Activated CD4-positive, alpha-beta T cell treated with anti-CD3 and anti-CD28 coated beads for 1 hour (primary cell): ENCODE measurements at places on chromosomes 12 and 14.

- no peak for DNase-seq
These were observed 166.7 kb downstream of the RAD51B start for GRCh38 chr14:67986131-67986841.

DNA sequence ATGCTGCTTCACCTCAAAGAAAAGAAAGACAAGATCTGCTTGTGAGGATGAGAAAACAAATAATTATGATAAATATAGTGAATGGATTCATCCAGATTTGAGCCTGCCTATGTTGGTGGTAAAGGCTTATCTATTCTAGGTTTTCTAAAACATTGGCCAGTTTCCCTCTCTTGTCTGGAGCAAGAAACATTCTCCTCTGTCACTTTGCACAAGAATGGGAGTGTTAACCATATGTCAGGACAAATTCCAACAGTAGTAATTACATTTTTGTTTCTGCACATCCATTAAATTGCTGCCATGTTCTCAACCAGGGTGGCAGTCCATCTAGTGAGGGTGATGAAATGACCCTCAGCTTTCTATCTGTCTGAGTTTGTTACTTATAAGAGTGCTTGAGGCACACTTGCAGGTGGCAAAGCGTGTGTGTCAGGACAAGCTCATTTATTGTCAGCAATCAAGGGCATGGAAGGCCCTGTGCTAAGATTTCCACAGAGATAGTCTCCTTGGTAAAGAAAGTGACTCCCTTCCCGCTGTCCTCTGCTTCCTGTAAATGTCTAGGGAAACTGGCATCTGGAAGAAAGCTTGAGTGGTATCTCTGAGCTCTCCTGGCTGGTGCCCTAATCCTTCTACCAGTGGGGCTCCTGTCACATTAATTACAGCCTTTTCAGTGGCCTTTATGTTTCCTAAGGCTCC, 502.1 kb upstream of the FLRT2 start:
- DNase-seq = no peak

DNA sequence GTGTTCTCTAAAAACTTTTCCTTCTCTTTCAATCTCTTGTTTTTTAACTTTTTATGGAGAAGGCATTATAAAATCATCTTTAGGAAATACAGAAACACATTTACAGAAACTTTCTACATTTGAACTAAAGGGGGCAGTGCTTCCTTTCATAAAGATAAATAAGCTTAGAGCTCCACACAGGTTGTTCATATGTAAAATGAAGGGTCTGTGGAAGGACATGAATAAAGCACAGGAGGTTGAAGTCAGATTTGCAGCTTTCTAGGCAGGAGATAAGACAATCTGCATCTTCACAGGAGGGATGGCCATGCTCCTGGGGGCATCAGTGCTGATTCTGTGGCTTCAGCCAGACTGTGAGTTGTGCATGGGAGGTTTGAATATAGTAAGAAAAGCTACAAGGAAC, 426.0 kb downstream of the DAD1 start:
- no peak for DNase-seq

DNA sequence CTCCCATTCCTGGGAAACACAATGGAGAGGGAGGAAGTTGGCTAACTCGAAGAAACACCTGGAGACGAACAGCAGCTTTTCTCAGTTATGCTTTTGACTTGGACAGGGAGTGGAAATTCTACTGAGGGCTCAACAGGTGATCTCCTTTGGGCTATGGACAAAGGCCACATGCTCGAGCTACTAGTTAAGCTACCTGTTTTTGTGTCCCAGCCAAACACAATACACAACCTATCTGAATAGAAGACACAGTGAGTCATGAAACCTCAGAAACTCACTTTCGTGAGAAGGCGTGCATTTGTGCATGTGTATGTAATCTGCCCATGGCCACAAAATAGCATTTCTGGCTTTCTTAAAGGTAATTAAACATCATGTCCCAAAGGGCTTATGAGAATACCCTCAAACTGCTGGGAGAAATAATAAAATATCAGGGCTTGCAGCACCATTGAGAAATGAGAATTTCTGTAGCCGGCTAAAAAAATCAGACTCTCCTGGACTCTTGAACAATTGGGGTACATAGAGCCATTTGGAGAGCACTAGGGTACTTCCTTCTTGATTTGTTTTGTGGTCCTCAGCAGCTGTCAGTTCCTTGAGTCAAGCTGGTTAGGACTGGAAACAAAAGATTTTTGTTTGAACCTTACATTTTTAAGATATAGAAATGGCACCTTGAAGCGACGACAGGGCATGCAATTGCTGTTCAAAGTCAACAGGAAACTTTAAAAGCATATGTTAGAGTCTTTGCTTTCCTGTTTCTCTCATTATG, 85.5 kb upstream of the PTHLH start:
- no peak for DNase-seq

DNA sequence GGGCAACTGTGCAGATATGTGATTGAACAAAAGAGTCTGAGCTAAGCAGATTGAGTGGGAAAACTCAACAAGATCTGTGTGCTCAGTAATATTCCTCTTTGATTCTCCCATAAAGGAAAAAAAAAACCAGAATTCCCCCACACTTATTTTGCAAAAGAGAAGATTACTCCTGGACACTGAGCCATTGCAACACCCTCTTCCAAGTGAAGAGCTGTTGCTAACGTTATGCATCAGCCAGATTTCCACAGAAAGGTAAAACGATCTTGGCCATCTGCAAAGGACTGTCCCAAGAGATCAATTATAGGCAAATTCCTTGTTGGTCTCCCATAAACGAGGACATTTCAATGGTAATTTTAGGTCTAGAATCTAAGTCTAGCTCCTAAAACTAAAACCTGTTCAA, 587.7 kb downstream of the C12orf50 start:
- no peak for DNase-seq

DNA sequence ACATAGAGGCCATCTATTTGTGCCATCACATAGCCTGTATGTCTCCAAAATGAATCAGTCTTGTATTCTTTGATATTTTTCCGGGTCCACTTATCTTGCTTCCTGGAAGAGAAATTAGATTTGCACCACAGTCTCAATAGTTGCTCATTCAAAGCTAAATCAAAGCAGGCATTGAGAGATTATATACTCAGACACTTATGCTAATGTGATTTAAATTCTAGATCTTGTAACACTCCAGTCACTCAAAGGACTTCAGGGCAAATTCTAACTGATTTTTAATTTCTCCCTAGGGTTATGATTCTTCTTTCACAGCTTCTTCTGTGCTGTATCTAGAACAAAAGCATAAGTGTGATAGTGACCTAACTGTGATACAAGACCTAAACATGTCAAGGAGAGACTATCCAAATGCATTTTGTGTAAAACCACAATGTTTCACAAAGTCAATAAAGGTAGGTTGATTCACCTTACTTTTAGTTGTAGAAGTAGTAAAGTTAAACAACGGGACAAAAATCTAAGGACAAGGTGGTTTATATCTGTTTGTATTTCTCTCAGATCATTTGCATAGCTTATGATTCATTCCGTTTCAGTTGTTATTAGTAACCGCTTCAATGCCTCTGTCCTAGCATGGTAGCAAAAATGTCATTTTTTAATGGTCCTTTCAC, 26.8 kb downstream of the PLBD1 start:
- no peak for DNase-seq

DNA sequence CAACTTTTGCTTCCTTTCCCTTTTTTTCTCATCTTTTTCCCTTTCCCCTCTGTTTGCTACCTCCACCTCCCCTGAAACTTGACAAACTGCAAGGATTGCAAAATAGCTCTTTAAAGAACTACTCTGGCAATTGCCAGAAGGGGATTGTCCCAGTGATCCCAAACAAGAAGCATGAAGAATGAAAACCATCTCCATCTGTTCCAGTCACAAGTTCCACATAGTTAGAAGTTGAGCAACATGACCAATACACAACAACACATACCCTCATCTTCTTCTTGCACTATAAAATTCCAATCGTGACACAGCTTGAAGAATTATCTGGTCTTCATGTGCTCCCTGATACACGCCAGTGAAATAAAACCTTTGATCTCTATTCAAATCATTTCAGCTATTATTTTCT, 93.7 kb upstream of the USP15 start:
- DNase-seq = no peak

- no peak for DNase-seq
These were observed 132.7 kb upstream of the DYRK2 start for GRCh38 chr12:67515679-67516340.

GRCh38 chr12:15691388-15691787, 97.8 kb downstream of the EPS8 start:
- no peak for DNase-seq

DNA sequence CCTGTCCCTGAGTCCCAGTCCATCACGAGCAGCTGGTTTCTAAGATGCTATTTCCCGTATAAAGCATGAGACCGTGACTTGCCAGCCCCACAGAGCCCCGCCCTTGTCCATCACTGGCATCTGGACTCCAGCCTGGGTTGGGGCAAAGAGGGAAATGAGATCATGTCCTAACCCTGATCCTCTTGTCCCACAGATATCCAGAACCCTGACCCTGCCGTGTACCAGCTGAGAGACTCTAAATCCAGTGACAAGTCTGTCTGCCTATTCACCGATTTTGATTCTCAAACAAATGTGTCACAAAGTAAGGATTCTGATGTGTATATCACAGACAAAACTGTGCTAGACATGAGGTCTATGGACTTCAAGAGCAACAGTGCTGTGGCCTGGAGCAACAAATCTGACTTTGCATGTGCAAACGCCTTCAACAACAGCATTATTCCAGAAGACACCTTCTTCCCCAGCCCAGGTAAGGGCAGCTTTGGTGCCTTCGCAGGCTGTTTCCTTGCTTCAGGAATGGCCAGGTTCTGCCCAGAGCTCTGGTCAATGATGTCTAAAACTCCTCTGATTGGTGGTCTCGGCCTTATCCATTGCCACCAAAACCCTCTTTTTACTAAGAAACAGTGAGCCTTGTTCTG, 41.6 kb downstream of the DAD1 start:
- DNase-seq = no peak

GRCh38 chr14:35254736-35255135, 37.4 kb upstream of the PSMA6 start:
- no peak for DNase-seq

DNA sequence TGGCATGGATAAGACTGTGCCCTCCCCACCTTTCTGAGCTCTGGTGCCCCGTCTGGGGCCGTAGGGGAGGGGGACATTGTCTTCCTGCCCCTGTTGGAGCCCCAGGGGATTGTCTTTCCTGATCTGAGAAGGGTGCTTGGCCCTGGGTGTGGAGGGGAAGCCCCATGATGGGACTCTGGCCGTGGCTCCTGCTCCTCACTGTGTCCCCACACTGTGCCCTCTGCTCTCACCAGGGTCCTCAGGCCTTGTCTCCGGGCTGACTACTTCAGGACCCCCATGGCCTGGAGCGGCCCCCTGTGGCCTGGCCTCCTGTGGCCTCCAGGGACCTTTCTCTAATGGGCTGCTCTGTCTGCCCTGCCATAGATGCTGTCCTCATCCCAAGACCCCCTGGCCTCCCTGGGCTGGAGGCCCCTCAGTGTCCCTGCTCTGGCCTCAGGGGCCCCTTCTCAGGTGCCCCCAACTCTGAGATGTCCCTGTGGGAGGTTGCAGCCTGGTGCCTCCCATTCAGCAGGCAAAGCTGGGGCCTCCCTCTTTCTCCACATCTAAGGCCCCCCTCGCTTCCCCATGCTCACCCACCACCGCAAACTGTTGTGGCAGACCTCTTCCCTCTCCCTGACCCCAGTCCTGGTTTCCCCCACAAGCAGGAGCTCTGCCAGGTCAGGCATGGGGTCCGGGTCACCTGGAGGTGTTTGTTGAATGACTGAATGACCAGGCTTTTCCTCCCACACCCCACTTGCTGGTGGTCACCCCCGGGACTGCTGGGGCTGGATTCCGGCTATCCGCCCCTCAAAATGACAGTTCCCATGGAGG, 4.0 kb downstream of the KIF26A start:
- no peak for DNase-seq

DNA sequence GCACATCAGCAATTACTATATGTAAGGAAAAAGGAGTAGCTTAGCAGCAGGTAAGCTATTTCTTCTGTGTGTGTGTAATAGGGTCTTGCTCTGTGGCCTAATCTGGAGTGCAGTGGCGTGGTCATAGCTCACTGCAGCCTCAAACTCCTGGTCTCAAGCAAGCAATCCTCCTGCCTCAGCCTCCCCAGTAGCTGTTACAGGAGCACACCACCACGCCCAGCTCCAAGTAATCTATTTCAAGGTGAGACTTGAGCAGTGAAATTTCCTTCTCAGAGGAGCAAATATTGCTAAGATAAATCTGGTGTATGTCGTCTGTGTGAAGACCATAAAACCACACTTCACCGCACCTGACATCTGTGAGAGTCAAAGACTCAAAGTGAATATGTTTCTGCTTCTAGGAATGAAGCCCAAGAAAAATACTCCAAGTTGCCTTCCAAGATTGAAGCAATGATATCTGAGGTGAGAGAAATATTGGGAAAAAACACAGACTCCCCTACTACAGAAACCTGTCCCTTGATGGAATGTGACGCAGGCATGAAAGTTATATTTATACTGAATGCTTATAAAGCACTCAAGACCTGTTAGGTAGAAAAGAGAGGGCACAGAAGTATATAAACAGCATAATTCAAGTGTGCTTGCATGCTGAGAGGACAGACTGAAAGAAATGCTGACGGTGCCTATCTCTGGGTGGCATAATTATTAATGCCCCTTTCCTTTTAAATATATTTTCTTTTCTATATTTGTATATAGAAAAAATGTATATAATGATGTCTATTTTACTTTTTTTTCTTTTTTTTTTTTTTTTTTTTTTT, 2.5 kb upstream of the SELPLG start:
- DNase-seq = no peak

- no peak for DNase-seq
These were observed 41.6 kb downstream of the GUCY2C start for GRCh38 chr12:14654842-14655241.

GRCh38 chr14:65780566-65780965, 368.0 kb downstream of the FUT8 start:
- no peak for DNase-seq

DNA sequence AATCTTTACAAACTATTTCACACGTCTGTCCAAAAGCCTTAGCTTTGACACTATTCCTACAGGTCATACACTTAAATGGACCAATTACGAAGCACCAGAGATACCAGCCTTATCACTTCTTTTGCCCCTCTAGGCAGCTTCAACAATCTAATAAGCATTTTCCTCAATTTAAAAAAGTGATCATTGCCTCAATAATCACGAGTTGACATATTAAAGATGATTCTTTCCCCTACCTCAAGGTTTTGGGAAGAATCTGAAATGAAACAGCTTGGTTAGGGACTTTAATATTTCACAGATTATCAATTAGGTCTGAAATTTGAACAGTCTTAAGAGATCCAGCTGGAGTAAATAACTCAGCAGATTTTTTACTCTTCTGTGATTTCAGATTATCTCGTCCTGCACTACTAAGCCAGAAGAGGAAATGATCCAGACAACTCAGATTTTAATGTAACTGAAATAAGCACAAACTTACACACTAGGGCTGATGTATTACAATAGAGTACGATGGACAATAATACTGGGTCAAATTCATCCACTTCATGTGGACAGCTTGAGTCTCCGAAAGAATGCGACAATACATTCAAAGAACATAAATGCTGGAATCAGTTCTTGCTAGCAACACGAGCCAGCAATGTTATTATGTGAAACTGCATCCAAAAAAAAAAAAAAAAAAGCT, 15.9 kb downstream of the UBE2N start:
- DNase-seq = no peak

GRCh38 chr14:85528080-85528896, 1.7 kb upstream of the FLRT2 start:
- DNase-seq = no peak

GRCh38 chr14:22549981-22550673, 38.9 kb downstream of the DAD1 start:
- DNase-seq = peak; percentile 55
